ENCODE measurements at places on chromosomes 12 and 14.

DNA sequence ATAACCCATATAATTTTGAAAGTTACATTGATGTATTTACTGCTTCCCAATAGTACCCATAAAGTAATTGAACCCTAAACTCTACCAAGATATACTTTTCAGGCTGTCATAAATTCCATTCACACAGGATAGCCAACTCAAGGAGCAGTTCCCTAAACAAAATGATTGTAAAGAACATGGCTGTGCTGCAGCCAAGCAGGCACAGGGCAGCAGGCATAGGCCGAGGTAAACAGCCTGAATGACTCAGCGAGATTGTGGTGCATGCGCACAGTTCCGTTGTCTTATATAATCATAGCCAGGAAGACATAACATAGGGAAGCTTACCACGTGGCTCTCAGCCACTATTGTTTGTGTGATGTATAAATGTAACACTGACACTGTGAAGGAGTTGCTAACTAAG, 344.9 kb downstream of the FSCB start:
- DNase-seq, result no peak

DNA sequence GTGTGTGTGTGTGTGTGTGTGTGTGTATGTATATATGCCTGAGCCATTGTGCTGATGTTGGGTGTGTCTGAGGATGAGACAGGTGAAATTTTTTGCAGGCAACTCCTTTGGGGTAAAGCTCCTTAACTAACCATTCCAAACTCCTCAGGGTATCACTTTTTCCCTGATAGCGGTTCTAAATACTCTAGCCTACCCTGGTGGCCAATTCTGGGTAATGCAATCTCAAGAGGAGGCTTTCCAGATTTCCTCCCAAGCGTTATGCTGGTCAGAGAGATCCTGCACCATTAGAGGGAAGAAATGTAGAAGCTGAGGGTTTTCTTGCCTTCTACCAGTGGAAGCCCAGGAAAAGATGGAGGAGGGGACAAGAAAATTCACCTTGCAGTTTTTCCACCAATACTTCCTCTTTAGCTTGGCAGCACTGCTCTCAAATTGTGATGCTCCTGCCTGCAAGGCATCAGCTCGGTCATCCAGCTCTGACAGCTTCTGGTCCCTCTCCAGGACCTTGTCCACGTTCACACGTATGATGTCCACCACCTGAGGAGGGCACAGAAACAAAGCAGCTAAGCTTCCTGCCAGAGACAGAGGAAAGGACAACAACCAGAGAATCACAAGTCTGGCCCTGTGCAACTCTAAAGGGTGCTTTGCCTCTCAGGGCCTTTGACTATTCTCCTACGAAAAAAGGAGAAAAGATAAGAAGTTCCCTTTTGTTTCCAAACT, 4.9 kb downstream of the VAMP1 start:
- peak; percentile 67 for DNase-seq

GRCh38 chr14:54189748-54190354, 207.0 kb upstream of the CDKN3 start:
- DNase-seq, result peak; percentile 87

DNA sequence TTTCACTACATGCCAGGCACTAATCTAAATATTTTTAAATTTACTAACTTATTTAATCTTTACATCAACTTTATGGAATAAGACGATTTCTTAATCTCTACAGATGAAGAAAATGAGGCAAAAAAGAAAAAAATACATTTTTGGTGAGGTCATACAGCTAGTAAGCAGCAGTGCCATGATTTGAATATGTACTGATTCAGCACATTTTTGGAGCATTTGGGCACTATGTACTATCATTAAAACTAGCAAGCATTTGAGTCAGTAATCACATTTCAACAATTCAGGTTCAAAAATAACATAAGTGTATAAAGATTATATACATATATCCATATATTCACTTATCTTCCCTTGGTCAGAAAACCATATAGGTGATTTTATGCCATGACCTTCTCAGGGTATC, 124.4 kb upstream of the TMTC1 start:
- no peak for DNase-seq

GRCh38 chr12:104340925-104341611, 37.5 kb downstream of the EID3 start:
- no peak for DNase-seq

DNA sequence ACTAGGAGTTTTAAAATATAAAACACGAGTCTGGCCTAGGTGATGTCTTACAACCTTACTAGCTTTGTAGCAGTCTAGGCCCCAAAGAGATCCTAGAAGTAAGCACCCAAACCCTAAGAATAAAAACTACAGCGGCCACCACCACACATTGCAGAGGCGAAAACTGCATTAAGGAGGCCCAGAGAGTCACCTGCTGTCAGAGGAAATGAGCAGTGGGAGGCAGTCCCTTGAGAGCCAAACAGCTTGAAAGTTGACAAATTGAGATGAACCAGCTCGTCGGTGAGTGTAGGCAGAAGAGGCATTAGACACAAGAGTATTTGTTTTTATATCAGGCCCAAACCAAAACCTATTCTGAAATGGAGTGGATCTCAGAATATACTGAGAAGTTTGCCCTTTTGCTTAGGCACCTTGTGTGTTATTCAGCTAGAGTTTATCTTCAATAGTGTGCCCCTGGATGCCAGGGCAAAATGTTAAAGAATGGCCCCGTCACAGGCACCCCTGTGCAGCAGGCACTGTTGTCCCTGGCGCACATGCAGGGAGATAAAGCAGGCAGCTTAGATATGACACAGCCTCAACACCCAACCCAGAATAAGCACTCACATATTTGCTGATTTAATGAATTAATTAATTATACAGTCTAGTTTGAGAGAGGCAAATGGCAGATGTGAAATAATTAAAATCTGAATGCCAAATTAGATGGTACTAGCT, 56.7 kb downstream of the TTC7B start:
- no peak for DNase-seq

GRCh38 chr12:78767264-78767981, 97.2 kb upstream of the SYT1 start:
- DNase-seq, result no peak

- DNase-seq, result no peak
Measured at GRCh38 chr14:101988377-101988776, 24.0 kb downstream of the DYNC1H1 start.

DNA sequence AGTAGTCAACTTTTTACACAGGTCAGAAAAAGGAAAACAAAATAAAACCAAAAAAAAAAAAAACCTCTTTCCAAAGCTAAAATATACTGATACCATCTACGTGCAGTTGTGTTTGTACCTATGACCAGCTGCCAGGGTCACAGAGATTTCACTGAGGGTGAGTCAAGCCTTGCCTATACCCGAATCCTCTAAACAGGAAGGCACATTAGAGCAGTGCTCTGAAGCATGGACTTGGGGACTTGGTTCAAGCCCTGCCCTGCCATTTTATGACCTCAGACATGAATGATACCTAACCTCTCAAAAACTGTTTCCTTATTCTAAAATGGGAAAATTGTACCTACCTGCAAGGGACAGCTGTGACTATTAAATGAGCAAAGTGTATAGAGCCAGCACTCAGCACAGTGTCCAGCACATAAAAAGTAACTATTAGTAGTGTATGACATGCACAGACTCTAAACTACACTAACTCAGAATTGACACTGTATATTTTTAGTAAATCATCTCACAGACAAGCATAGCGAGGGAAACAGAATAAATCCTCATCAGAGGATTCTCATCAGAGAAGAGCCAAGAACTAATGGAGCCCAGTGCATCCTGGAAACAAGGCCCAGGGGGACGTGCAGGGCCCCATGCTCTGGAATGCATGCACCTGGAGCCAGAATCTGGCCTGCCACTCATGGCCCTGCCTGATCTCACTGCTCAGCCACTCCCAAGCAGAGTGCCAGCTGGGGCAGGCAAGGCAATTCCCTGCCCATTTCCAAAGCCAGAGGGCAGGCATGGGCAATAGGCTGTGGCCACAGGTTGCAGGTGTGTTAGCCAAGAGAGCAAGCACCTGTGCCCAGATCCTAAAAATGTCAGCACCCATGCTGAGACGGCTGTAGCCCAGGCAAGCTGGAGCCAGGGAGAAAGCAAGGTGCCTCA, 57.0 kb downstream of the NT5DC3 start:
- DNase-seq, result no peak

GRCh38 chr12:597926-598568, 65.2 kb downstream of the NINJ2 start:
- DNase-seq, result no peak

DNA sequence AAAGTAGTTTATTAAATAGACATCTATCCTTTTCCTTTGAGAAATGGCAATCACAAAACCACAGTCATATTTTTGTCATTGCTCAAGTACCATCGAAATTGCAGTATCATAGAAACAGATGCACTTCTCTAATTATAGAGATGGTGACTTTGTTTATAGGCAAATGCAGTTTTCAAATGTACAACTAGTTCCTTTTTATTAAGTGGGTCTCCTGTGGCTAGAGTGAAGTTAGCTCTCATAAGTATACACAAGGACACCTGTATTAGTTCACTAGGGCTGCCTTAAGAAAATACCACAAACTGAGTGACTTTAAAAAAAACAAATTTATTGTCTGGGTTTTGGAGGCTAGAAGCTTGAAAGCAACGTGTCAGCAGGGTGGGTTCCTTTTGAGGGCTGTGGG, 62.8 kb downstream of the OTOGL start:
- no peak for DNase-seq

DNA sequence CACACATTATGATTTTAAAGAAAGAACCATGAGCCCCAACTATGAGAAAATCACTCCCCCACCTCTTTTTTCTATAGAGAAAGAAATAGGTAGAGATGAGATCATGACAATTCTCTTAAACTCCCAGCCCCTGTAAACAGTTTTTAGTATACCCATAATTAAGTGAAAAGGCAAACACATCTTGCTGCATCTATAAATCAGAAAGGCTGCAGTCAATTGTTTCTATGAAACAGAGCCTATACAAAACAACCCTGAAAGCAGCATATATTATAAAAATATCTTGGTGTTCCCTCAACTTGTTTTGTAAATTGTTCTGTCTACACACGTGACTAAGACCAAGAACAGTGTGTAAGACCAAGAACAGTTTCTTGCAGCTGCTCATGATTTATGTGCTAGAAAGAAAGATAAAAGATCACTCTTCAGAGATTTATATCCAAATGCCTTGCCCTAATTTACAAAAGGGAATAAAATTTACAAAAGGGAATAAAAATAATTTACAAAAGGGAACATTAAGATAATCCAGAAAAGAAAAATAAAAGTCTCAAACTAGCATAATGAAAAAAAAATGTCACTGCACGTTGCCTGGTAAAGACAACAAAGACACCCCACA, 4.8 kb downstream of the KITLG start:
- DNase-seq, result no peak

- DNase-seq, result no peak
Measured at GRCh38 chr14:101074196-101075024, 170.9 kb upstream of the RTL1 start.

DNA sequence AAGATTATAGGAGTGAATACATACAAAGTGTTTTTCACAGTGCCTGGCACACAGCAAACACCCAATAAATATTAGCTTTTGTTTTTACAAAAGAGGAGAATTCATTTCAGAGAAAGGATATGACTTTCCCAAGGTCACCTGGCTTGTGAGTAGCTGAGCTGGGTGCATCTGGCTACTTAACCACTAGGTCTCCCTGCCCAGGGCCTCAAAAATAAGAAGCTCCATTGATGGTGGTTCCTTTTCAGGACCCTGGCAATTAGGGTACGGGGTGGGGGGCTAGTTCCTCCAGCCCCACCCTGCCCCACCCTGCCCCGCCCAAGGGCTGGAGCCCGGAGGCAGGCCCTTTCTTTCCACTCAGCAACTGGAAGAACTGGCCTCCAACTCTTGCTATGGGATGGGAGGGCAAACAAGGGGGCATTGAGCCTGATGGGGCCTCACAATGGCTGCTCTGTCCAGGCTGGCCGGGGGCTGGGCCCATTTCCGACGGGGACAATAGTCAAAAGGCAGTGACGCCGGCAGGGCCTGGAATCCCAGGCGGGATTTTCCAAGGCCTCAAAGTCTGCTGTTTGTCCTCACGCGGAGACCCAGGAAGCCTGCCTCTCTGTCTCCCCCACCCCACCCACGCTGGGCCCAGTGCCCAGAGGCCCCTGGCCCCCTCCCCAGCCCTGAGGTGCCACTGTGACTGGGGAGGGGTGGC, 8.2 kb upstream of the ATG101 start:
- DNase-seq, result no peak

- DNase-seq, result no peak
Measured at GRCh38 chr12:69616025-69616424, 5.3 kb upstream of the LRRC10 start.

GRCh38 chr14:52663850-52664249, 31.5 kb downstream of the ERO1A start:
- no peak for DNase-seq

GRCh38 chr12:25482625-25483024, 70.5 kb downstream of the LMNTD1 start:
- DNase-seq, result no peak

DNA sequence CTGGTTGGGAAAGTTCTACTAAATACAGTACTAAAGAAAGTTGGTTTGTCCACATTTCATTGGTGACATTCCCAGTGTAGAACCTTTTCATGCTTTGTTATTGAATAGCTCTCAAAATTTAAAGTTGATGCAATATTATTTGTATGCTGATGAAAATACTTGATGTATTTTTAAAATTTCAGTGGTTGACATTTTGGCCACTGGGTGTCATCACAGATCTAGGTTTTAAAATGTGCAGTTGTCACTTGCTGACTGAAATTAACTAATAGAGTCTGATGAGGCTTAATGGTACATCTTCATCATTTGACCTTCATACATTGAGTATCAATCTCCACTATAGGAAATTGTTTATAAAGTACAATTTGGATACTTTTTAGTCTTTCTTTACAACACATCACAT, 37.1 kb downstream of the CMAS start:
- peak; percentile 25 for DNase-seq

DNA sequence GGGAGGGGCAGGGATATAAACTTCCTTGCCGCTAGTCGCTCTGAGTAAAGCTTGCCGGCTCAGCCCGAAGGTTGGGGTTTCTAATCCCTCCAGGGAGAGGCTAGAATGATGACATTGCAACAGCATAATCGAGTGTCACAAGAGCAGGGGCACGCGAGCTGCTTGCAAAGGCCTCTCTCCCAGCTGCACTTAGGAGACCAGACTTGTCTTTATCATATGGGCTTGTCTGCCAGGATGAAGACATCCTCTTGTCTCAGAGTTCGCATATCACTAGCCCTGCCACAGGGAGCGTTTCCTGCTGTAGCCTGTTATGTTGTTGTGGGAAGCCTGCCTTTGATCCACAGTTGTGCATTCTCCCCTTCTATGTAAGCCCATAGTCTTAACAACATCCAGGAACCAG, 180.0 kb downstream of the ESR2 start:
- no peak for DNase-seq
